ENCODE measurements at places on chromosomes 12 and 14.

DNA sequence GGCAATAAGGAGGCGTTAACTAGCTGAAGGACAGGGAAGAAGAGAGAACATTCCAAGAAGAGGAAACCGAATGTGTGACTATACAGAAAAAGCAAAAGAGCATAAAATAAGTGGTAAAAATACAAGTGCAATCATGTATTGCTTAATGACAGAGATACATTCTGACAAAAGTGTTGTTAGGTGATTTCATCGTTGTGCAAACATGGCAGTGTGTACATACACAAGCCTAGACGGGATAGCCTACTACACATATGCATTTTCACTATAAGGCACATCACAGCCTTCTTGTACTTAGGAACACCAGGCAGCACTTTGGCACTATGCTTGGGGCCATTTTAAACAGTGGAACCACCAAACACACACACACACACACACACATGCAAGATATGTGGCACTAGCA, 299.3 kb downstream of the BCAT1 start:
- DNase-seq = no peak

- DNase-seq = no peak
These were observed 2.5 kb upstream of the SSH1 start for GRCh38 chr12:108859923-108860291.

DNA sequence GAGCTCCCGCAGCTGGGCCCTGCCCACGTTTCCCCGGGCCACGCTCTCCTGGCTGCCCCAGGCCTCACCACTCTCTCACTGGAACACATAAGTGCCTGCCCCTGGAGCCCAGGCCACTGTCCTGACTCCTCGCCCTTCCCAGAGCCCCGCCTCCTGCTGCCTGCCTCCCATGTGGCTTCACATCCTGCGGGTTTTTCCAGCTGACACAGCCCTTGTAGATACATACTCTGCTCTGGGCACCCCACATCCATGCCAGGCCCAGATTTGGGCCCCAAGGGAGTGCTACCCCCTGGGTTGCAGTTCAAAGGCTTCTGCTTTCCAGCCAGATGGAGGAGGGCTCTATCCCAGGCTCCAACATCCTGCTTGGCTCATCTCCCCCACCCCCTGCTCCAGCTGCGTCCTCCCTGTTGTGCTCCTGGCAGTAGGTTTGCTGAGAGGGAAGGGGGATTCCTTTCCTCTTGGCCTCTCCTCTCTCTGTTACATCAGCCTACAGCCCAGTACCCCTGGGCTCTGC, 60.1 kb downstream of the TSPAN9 start:
- DNase-seq = peak; percentile 57

DNA sequence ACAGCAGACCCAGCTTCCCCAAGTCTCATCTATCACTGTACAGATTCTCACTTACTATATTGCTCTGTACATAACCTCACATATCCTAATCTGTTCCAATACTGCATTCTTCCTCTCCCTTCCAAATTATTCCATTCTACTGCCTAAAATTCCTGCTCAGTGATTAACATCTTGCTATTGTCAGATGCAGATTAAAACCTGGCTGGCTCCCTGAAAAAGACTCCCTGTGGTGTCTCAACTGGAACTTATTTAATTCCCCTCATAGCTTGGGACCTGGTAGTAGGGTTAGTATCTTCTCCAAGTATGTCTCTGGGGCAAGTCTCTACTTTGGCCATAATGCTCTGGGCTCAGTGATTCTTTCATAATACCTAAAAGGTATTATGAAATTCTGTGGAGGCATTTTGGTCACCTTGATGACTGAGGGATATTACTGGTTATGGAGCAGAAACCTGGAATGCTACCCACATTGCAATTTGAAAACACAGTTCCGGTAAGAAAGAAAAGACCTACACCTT, 55.8 kb downstream of the PAWR start:
- DNase-seq = peak; percentile 47

GRCh38 chr12:98741556-98742265, 96.6 kb downstream of the APAF1 start:
- no peak for DNase-seq

GRCh38 chr14:33788161-33788560, 162.7 kb downstream of the EGLN3 start:
- DNase-seq = no peak

- peak; percentile 11 for DNase-seq
These were observed 5.9 kb downstream of the MMP17 start for GRCh38 chr12:131833896-131834641.

DNA sequence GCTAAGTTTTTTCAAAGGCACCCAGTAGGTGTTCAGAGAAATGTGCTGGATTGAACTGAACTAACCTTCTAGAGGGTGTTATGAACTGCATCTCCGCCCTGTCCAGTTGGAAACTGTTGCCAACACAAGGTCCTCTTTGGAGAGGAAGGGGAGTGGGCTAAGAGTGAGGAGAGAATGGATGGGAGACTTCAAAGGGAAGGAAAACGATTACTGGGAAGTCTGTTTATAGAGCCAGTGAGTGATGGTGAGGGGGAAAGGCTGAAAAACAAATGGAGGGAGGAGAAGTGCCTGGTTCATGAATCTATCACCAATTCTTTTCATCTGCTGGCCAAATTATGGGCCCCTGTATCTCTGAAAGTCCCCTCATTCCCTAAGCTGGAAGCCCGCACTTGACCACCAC, 86.0 kb upstream of the TBX5 start:
- no peak for DNase-seq

GRCh38 chr12:56188778-56189098, 545 bp downstream of the SMARCC2 start:
- DNase-seq = peak; percentile 10

DNA sequence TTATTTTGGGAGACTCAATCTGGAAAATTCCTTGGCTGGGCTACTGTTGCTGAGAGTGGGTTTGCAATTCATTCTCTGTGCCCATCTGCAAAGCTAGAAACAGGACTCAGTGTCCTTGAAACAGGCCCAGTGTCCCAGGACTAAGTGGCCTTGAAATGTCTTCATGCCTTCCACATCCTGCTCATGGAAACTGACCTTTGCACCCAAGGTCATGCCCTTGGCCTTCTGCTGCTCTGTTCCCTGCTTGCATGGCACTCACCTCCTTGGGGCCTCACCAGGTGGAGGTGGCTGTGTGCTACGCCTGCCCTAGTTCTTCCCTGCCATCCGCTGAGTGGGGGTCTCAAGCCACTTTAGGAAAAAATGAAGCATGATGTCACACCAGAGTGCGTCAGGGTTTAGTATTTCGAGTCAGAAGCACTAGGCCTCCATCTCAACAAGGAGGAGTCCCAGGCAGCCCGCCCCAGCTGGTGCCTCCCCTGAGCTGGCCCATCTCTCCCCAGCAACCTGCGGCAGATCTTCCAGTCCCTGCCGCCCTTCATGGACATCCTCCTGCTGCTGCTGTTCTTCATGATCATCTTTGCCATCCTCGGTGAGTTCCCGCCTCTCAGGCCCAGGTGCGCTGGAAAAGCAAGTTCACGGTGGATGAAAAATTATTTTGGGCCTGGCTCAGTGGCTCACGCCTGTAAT, 48.1 kb downstream of the TPCN1 start:
- no peak for DNase-seq

DNA sequence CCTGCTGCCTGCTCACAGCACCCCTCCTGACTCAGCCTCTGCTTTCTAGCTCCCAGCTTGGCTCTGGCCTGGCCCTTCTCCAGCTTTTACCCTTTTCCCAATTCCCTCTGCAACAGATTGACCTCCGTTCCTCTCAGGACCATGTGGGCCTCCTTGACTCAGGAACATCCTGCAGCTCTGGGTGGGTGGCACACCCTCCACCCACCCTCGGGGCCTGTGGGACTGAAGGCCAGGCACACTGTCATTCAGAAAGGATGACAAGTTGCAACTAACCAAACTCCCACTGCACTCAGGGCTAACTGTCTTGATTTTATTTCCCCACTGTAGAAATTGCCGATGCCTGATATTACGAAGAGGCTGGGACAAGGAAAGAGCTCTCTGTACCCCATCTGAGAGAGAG, 59.4 kb downstream of the HELB start:
- no peak for DNase-seq

DNA sequence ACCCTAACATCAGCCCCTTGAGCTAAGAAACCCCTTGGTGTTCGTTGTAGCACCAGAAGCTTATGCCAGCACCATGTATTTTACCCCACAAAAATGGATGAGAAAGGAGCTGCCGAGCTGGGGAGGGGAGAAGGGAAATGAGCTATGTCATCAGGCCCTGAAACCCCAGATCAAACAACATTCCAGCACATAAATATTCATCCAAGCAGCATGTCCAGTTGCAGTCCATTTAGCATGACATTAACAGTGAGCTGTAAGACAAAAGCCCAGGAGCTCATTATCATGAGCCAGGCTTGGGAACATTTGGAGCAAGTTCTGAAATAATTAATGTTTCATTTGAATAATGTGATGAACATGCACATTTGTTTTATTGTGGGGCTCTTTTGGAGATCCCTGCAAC, 630.1 kb upstream of the TMEM132C start:
- DNase-seq = no peak

GRCh38 chr14:95647926-95648325, 38.3 kb upstream of the TCL1B start:
- DNase-seq = no peak

DNA sequence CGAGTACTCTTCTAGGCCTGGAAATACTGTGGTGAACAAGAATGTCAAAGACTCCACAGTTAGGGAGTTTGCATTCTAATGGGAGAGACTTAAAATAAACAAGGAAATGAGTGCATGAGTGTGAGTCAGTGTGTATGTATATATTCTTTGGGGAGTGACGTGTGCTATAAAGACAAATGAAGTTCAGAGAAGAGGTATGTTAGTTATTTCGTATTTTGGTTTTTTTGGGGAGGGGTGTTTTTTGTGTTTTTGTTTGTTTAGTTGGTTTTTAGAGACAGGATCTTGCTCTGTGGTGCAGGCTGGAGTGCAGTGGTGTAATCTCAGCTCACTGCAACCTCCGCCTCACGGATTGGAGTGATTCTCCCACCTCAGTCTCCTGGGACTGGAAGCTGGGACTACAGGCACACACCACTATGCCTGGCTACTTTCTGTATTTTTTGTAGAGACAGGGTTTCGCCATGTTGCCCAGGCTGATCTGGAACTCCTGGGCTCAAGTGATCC, 74.3 kb downstream of the SRGAP1 start:
- DNase-seq = peak; percentile 73

- DNase-seq = no peak
These were observed 140.6 kb downstream of the EGLN3 start for GRCh38 chr14:33810308-33810707.

DNA sequence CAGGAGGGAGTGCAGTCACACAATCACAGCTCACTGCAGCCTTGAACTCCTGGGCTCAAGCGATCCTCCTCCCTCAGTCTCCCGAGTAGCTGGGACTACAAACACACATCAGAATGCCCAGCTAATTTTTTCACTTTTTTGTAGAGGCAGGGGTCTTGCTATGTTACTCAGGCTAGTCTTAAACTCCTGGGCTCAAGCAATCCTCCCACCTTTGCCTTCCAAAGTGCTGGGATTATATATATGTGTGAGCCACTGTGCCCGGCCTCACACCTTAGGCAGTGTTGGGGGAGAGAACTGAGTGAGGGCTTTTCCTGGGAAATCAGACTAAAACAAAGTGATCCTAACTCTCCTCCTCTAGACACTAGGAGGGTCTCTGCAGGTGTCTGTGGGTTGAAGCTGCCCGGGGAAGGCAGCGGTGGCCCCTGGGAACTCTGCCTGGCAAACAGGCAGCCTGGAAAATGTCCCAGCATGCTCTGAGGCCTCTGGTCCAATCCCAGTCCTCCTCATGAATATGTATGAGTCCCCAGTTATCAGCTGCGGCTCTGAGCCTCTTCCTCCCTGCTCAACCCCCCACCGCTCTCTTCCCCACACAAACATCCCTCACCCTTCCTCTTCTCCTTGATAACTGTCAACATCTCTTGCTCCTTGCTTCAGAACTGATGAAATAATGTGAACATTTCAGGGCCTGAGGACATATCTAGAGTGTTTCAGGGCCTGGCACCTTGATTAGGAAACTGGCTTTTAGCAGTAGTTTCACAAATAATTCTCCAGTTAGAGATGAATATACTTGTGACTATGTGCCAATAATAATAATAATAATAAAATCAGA, 7.9 kb upstream of the NAA25 start:
- DNase-seq = peak; percentile 69

- DNase-seq = no peak
These were observed 19.8 kb downstream of the ACAD10 start for GRCh38 chr12:111705672-111706071.

GRCh38 chr14:53517270-53517960, 364.3 kb upstream of the DDHD1 start:
- no peak for DNase-seq

- no peak for DNase-seq
These were observed 35.2 kb upstream of the FAM181A start for GRCh38 chr14:93891756-93892504.

DNA sequence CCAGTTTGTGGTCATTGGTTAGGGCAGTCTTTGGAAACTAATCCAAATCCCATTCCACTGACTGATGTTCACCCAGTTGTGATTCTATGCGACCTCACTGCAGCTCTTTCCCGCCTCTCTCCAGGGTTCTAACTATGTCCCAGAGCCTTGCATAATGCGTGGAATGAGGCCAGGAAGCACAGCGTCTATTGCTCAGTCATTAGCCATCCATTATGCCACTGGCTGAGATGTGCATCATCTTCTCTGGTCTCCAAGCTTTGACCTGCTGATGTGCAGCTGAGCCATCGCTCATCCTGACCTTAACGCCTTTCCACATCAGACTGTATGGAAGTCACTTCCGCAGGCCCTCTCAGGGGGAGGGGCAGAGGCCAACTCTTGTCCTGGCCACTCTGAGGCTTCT, 115.4 kb upstream of the VRK1 start:
- peak; percentile 3 for DNase-seq

DNA sequence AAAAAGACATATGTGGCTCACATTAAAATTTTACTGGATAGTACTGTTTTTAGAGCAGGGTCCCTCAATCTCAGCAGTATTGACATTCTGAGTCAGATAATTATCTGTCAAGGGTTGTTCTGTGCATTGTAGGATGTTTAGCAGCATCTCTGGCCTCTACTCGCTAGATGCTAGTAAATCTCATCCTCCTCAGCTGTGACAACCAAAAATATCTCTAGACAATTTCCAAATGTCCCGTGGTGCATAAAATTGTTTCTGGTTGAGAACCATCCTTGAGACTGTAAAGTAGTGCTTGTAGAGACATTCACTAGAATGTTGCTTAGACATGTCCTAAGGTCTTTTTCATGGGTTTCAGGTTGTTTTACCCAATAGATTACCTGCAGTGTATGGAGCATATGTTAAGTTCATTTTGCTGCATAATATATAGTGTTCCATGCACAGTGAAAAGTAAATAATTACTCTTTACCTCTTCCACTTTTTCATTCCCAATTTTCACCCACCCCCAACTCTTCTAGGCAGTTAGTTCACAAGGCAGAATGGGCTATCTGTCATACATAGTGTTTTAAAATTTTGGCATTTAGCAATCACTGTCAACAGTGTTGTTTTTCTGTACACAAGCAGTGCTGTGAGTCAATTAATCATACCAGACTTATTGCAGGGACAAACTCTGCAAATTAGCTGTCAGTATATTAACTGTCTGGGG, 200.2 kb upstream of the SLC38A2 start:
- DNase-seq = no peak

- DNase-seq = no peak
These were observed 312.3 kb downstream of the PAWR start for GRCh38 chr12:79378496-79378895.

DNA sequence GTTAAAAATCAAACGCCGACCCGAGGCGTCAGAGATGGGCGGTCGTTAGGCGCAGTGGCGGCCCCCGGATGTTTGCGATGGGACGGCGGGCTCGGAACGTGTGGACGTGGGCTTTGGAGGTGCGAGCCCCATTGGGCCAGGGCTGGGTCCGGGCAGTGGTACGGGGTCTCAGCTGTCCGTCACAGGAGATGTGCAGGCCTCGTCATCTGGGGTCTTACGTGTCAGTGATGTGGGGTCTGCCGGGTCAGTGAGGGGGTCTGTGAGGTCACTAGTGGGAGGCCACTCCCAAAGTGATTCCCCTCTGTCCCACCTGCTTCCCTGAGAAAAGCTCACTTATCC, 21.6 kb upstream of the CHFR start:
- no peak for DNase-seq

Data from kidney tubule cell (primary cell).